ENCODE measurements at places on chromosomes 16 and 17.

GRCh38 chr16:57748596-57748995 lies 13.0 kb downstream of the KATNB1 start:
- DNase-seq = no peak

DNA sequence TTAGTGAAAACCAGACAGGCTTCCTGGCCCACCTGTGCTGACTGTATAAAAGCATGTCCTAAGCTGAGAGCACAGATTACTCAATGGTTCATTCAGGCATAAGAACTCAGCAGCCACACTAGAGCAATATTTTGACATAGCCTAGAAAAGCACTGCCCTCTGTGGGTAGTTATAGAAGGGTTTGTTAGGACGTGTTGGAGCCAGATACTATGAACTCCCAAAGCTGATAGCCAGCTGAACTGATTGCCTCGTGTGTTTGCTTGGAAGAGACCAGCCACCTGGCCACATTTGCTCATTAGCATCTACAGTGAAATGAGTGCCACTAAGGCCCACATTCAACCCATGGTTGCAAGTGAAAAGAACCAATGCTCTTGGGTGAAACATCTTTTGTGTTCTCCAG lies 30.8 kb upstream of the ABCA5 start:
- DNase-seq = no peak

DNA sequence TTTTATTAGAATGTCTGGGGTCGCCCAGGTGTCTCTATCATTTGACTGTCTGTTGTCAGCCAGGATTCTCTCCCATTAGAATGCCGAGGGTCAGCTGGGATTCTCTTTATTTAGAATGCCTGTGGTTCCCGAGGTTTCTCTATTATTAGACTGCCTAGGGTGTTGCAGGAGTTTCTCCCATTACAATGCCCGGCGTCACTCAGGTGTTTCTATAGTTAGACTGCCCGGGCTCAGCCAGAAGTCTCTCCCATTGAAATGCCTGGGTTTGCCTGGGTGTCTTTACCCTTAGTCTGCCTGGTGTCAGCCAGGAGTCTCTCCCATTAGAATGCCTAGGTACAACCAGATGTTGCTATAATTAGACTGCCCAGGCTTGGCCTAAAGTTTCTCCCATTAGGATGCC lies 2252.0 kb downstream of the TP53TG3F start:
- no peak for DNase-seq

- peak; percentile 16 for DNase-seq
These were observed 12.9 kb downstream of the IL21R start for GRCh38 chr16:27414788-27415431.

DNA sequence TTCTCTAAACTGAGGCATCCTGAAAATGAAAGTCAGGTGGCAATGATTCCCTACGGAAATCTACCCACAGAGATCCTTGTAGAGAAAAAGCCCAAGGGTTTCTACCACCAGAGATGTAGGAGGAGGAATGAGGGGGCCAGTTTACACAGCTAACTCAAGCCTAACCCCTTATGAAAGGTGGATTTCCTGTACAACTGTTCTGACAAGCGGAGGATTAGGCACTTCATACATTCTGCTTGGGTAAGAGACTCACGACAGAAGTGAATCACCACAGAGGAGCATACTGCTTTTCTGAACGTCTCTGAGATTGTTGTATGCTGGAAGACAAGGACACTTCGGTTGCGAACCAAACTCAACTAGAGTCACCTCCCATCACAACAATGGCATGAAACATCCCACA lies 72.7 kb downstream of the SMG6 start:
- no peak for DNase-seq

DNA sequence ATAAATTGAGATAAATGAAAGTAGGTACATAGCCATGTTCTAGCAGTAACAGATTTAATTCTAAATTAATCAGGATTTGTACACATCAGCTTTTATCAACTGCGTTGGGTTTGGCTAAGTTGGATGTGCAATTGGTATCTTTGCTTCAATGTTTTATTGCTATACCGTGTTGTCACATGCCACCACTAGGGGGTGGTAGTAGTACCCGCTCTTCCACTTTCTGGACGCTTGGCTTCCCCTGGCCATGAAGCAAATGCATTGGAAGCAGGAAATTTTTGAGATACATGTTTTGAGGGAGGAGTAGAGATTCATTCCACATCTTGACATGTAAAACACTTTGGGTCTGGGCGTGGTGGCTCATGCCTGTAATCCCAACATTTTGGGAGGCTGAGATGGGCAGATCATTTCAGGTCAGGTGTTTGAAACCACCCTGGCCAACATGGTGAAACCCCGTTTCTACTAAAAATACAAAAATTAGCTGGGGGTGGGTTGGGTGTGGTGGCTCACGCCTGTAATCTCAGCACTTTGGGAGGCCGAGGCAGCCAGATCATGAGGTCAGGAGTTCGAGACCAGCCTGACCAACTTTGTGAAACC lies 58.6 kb downstream of the EMP2 start:
- peak; percentile 62 for DNase-seq

DNA sequence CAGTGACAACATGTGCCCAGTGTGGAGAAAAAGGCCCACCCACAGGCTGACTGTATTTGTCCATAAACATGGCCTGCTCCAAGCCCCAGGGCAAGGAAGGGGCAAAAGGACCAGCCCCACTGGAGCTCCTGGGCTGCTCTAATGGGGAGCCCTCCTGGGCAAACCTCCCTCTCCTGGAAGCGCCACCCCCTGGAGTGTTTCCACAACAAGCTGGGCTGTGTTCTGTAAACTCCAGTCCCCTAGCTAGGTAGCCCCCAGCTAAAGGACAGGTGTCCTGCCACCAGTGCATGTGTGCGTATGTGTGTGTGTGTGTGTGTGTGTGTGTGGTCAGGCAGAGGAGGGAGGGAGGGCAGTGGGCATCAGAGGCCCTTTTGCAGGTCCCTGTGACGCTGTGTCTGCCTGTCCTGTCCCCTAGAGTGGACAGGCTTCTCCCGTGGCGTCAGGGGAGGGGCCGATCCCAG lies 11.3 kb upstream of the STAC2 start:
- no peak for DNase-seq

DNA sequence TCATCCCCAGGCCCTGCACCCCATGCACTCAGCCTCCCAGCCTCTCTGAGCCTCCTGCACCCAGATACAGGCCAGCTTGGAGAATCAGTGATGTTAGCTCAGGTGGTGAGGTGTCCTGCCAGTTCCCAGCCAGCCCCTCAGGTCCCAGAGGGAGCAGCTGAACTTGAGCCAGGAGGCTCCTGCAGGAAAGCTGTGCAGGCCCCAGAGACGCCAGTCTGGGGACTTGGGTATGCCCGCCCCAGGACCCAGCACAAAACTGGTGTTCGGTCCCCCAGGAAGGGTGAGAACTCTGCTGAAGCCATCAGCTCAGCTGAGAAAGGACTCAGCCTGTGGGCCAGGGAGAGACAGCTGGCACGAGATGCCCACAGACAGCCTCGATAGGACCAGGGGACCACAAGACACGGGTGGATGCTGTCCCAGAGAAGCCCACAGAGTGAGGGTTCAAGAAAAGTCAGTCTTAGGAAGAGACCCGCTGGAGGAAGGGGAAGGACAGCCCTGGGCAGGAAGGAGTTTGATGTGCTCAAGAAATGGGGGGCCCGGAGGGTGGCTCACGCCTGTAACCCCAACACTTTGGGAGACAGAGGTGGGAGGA lies 11.0 kb downstream of the ENDOV start:
- no peak for DNase-seq

DNA sequence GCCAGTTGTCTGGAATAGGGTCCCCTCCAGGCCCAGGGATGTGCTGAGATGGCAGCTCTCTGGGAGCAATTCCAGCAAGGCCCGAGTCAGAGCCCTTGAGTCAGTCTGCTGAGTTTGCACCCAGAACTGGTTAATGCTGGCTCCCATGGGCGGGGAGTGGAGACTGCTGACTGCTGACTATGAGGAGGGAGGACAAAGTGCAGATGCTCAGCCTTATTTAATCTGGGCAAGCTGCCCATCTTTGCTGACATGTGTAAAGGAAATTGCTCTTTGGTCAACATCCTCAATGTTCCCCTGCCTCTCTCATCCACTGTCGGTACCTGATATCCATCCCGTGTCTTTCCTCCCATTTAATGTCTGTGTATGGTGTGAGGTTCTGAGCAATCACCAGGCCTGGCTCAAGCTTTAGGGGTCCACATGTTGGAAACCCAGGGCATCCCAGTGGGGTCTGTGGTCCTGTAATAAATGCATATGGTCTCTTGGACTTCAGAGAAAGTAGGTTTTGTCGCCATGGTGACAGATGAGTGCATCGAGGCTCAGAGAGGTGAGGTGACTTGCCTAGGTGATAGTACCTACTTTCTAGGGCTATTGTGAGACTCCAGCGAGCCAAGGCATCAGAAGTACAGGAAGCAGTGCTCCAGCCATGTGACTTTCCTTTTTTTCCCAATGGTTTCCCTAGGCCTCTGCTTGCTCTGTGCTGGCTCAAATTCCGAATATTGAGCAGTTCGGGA lies 20.0 kb upstream of the RNF135 start:
- no peak for DNase-seq

DNA sequence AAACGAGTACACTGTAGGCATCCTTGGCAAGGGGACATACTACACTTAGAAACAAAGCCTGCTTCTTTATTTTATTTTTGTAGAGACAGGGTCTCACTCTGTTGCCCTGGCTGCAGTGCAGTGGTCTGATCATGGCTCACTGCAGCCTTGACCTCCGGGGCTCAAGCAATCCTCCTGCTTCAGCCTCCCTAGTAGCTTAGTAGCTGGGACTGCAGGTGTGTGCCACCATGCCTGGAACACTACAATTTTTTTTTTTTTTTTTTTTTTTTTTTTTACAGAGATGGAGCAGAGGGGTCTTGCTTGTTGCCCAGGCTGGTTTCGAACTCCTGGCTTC lies 78.2 kb downstream of the WIPI1 start:
- DNase-seq = no peak

GRCh38 chr17:28466521-28467048 lies 6.9 kb upstream of the SLC13A2 start:
- DNase-seq = no peak

DNA sequence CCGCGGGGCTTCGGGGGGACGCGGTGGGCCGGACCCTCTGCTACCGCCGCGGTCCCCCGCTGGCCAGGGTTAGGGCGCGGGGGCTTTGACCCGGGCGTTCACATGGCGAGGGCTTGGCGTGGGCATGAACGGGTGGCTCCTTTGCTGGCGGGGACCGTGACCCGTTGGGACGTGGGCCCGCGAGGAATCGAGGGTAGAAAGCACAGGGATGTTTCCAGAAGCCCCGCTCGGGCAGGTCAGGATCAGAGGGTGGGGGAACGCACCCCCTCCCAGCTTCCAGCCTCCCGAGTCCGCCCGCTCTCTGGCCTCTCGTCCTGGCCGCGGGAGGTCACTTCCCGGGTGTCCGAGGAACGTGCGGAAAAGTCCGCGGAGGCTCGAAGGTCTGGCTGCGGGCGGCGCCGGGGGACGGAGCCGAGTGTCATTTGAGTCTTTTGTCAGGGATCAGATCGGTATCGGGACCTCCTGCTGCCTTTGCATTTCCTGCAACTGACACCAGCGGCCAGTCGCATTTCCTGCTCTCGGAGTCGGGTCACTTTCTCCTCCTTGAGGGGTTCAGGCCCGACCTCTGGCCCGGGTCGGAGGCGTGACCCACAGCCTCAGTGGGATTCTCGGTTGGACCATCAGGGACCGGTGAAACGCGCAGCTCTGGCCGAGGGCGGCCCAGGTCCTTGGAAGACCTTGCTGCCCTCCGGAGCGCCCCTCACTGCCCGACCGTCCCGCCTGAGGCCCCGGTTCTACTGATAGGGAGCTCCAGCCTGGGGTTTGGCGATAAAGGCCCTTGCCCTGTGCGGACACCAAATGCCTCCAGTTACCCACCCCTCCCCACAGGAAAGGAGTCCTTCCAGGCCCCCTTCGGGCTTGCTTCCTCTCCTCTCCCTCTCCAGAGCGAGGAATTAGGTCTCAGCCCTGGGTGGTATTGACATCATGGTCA lies 702 bp upstream of the WNT3 start:
- no peak for DNase-seq

DNA sequence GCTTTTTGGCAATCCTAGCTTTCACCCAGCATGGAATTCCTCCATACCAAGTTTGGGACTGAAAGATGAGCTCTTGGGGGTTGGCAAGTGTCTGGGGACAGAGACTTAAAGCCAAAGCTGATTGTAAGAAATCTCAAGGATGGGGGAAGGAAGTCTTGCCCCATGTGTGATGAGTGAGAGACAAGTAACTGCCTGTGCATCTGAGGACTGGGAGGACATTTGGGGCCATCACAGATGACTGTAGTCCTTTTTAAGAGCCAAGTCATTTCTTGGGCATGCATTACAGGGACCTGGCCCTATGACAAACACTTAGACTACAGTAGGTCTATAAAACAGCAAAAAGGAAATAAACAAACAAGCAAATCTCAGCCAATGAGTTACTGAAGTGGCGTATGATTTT lies 36.3 kb upstream of the CCL2 start:
- DNase-seq = no peak

GRCh38 chr17:62672957-62673356 lies 45.5 kb downstream of the MRC2 start:
- no peak for DNase-seq

- DNase-seq = peak; percentile 34
These were observed at the start of gene TMEM106A for GRCh38 chr17:43211480-43212402. Gene TMEM106A, plus strand, starts transcription at chr17:43211875. Its CDS starts 1,167 bp downstream, at chr17:43213042.

GRCh38 chr17:46968224-46968834 lies 10.7 kb downstream of the RPRML start:
- DNase-seq = no peak

GRCh38 chr16:22633799-22634198 lies 123.1 kb downstream of the NPIPB5 start:
- DNase-seq = no peak

- DNase-seq = no peak
These were observed 4.2 kb downstream of the HID1 start for GRCh38 chr17:74968361-74968780.

DNA sequence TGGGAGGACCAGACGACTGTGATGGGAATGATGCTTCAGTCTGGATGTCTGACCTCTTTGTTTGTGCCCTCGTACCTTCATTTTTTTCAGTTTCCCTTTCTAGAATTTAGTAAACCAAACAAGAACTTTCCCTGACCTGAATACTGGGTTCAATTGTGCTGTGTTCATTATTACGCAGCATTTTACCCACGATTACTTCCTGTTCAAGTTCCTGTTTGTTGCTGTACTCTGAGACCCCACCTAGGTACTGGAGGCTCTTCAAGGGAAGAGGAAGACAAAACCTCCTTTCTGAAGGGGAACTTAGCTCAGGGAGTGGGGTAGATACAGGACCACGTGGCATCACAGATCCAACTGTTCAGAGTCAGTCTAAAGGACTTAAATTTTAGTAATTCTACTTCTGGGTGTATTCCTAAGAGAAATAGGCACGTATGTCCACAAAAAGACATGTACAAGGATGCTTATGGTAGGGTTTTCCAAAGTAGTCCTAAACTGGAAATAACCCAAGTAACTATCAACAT lies 9.2 kb upstream of the PRKCB start:
- DNase-seq = no peak

GRCh38 chr17:32609085-32609484 lies 122.3 kb downstream of the CDK5R1 start:
- no peak for DNase-seq

- no peak for DNase-seq
These were observed 19.7 kb downstream of the CDC42EP4 start for GRCh38 chr17:73292031-73292531.

DNA sequence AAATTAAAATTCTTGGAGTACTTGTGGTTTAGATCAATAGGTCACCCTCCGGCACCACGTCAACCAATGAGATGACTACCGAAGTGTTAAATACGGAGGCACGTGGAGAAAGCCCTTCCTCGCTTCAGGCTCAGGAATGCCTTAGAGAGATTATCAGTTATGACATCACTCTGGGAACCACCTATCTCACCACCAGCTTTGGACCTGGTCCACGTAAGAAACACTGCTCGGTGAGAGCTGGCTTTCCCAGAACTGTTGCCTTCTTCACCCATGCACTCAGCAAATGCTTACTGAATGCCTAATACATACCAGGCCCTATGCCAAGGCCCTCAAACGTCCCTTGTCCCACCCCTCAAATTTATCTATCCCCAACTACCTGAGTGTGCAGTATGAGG lies 71.3 kb downstream of the SMG6 start:
- no peak for DNase-seq
